ENCODE measurements at places on chromosomes 7 and 10. TPM values are rescaled to one million over a fixed set of nuclear protein-coding genes. Genes with fewer than 3 reads are reported as not detected.
A peak's percentile ranks its signal among the peaks of the same experiment; 100 is the strongest.

- H3K27ac ChIP-seq: no peak overlapping the region
- H3K4me1 ChIP-seq: no peaks in the 10 kb centered on the region
- H3K36me3 ChIP-seq: no peaks in the 10 kb centered on the region
- H3K27me3 ChIP-seq: no peaks in the 10 kb centered on the region
- H3K4me3 ChIP-seq: no peak overlapping the region
- DNase-seq: no peak
These were observed 212.5 kb downstream of the SORCS1 start for GRCh38 chr10:106952033-106952432.

DNA sequence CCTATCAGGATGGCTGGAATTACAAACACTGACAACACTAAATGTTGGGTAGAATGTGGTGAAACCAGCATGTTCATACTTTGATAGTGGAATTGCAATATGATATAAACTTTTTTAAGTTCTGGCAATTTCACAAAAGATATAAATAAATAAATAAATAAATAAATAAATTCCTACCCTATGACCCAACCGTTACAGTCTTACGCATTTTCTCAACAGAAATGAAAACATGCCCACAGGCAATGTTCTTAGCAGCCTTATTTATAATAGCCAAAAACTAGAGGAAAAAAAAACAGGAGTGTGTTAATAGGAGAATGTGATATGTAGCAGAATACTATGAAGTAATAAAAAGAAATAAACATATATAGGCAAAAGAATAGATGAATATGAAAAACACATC lies 318.9 kb downstream of the IPMK start:
- H3K4me1 ChIP-seq: no peaks in the 10 kb centered on the region
- H3K36me3 ChIP-seq: no peaks in the 10 kb centered on the region
- H3K27me3 ChIP-seq: no peaks in the 10 kb centered on the region
- H3K27ac ChIP-seq: no peak overlapping the region
- no peak for DNase-seq

GRCh38 chr7:105713488-105714465 lies 132.5 kb upstream of the EFCAB10 start:
- no peak for DNase-seq
- H3K36me3 ChIP-seq: peaks cover 21% of the 10 kb centered on the region
- H3K27ac ChIP-seq: no peak overlapping the region
- H3K4me1 ChIP-seq: no peaks in the 10 kb centered on the region

DNA sequence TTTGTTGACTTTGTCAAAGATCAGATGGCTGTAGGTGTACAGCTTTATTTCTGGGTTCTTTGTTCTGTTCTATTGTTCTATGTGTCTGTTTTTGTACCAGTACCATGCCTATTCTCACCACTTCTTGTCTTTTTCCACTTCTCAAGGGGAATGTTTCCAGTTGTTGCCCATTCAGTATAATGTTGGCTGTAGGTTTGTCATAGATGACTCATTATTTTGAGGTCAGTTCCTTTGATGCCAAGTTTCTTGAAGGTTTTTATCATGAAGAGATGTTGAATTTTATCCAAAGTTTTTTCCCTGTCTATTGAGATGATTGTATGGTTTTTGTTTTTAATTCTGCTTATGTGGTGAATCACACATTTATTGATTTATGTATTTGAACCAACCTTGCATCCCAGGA lies 216.7 kb upstream of the RNF32 start:
- H3K27ac ChIP-seq: no peak overlapping the region
- no peak overlapping the region for H3K4me3 ChIP-seq
- H3K4me1 ChIP-seq: no peaks in the 10 kb centered on the region
- no peaks in the 10 kb centered on the region for H3K27me3 ChIP-seq
- no peak for DNase-seq
- no peaks in the 10 kb centered on the region for H3K36me3 ChIP-seq

- no peaks in the 10 kb centered on the region for H3K27me3 ChIP-seq
- H3K4me1 ChIP-seq: no peaks in the 10 kb centered on the region
- no peak overlapping the region for H3K4me3 ChIP-seq
These were observed 98.2 kb downstream of the PRLHR start for GRCh38 chr10:118497227-118497626.

GRCh38 chr7:13077466-13077865 lies 390.0 kb downstream of the ARL4A start:
- H3K36me3 ChIP-seq: no peaks in the 10 kb centered on the region
- H3K4me3 ChIP-seq: no peak overlapping the region

DNA sequence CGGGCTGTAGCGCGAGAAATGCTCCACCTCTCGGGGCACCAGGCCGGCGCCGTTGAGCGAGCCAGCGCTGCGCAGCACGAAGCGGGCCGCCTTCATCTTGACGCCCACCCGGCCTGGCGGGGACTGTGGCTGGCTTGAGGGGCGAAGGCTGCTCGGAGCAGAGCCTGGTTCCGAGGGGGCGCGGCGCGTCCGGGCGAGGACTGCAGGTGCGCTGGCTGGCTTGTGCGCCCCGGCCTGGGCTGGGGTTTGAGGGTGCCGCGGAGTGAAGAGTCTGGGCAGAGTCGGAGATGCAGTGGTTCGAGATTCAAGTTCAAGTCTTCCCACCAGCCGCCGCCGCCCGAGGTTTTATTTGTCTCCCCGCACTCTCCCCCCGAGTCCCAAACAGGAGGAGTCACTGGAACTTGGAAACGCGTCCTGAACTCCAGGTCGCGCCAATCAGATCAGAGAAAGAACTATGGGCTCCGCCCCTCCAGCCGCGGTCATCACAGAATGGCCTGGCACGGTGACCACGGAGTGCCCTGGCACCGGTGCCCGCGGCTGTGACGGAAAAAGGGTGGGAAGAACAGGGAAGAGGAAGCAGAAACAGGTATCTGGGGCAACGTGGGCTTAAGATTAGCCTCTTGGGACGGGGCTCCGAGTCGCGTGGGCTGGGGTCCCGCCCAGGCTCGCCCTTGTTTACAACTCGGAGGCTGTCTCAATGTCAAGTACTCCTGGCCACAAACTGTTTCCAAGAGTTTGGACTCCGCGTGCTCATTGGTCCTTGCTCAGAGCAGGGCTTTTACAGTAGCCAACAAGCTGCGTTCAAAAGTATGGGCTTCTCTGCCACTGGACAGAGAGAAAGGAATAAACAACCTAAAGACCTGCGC lies at the start of gene PDK4:
TSS of gene PDK4 (minus strand) at position 319 of the 866 bp plus-strand sequence. CDS start at position 96, 223 bp downstream.
- H3K36me3 ChIP-seq: no peaks in the 10 kb centered on the region
- peaks cover 5% of the 10 kb centered on the region for H3K4me1 ChIP-seq
- peak within 1 kb of the TSS; percentile 96 for H3K27ac ChIP-seq
- peak; percentile 94 for DNase-seq
- H3K4me3 ChIP-seq: peak within 1 kb of the TSS; percentile 95

- DNase-seq: no peak
- no peak overlapping the region for H3K4me3 ChIP-seq
- no peaks in the 10 kb centered on the region for H3K27me3 ChIP-seq
- H3K27ac ChIP-seq: no peak overlapping the region
- H3K36me3 ChIP-seq: no peaks in the 10 kb centered on the region
These were observed 488.0 kb upstream of the STEAP1 start for GRCh38 chr7:89666136-89666835.

Gene RARRES2
- polyA plus RNA-seq: 39.0 TPM

Gene FOXI2
- not detected for polyA plus RNA-seq

Gene SYCE1
- polyA plus RNA-seq: 0.09 TPM
